Nephron progenitor cell (in vitro differentiated cells): ENCODE measurements at places on chromosomes 5 and 9.

DNA sequence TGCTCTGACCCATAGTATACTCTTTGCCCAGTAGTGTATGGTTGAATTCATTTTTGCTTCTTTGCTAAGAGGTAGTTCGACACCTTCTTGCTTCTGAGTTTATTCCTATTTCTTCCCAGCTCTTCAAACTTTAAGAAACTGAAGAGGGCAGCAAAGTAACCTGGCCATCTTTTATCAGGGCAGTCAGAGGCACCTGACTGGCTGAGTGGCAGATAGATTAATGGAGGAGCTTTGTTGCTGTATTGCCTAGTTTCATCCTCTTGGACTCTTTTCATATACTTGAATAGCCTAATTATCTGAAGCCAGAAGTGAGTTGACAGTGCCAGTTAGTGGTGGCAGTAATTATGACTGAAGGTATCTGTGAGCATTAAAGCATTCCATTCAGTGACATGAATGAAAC, 82.5 kb downstream of the UHRF2 start:
- no peak for DNase-seq

DNA sequence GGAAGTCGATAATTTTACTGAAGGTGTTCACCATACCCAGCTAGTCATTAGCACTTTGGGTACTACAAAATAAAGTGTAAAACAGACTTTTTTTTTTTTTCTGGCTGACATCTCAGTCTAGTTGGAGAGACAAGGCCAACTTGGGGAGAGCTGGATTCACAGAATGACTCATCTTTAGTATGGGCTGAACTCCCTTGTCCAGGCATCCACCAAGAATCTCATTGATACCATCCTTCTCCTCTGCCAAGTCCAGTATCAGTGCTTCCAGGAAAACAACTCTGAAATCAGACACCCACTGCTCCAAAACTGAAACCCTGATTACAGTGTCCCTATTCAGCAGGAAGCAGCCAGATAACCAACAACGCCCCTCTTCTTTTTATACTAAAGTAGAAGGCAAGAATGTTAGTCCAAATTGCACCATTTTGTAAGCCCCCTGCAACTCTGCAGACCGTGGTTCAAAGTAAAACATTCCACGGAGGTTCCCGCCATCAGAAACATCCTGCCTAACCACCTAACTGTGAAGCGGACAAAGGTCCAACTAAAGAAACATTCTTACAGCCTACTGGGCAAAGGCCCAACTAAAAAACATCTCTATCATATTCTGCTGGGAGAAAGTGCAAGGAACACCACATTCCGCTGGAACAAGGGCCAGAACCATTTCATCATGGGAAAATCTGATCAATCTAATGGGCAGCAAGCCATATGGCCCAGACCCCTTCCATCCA, 728.2 kb downstream of the BRINP1 start:
- no peak for DNase-seq

DNA sequence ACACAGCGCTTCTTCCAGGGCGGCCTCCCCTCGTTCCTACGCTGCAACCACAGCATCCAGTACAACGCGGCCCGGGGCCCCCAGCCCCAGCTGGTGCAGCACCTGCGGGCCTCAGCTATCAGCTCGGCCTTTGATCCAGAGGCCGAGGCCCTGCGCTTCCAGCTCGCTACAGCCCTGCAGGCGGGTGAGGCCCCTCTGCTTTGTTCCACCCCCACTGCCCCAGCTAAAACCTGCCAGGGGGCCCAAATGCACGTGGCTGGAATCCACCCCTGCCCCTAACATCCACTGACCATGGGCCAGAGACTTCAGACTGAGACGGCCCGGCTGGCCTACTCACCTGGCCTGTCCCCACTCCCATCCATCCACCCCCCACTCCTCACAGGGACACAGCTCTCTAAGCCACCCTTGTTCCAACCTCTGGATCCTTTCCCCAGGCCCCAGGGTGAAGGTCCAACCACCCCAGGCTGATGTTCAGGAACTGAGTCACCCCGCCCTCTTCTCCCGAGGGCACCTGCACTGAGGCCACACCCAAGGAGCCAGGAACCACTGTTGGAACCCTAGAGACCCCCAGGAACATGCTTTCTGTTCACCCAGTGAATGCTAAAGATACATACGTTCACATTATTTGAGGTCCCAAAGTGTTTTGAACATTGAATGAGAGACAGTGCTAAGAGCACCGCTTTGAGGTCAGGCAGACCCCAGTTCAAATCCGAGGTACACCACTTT, 18.9 kb upstream of the ASS1 start:
- DNase-seq: no peak

DNA sequence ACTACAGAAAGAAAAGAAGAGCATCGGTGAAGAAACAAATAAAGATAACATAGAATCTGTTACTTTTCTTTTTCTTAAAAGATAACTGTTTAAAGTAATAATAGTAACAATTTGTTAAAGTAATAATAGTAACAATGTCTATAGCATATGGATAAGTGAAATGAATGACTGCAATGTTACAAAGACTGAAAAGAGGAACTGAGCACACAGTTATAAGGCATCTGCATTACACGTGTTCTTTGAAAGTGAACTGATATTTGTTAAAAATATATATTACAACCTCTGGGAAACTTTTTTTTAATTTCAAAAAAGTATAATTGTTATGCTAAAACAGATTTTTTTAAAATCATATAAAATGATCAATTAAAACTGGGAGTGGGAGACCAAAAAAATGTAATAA, 88.4 kb upstream of the FST start:
- DNase-seq: no peak

DNA sequence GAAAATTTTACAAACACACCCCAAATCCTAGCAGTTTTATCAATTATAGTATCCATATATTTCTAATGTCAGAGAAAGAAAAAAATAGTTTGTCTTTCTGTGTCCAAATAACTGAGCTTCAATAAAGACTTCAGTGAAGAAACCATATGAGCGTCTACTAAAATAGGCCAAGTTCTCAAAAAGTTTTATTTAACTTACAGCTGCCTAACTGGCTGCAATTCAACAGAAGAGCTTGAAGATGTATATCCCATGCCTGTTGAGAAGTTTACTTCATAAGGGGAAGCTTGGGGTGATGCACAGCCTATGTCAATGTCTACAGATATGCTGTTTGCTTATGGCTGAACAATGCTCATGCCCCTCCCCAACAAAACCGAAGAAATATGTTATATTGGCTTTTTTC, 43.7 kb upstream of the ELOVL7 start:
- no peak for DNase-seq

DNA sequence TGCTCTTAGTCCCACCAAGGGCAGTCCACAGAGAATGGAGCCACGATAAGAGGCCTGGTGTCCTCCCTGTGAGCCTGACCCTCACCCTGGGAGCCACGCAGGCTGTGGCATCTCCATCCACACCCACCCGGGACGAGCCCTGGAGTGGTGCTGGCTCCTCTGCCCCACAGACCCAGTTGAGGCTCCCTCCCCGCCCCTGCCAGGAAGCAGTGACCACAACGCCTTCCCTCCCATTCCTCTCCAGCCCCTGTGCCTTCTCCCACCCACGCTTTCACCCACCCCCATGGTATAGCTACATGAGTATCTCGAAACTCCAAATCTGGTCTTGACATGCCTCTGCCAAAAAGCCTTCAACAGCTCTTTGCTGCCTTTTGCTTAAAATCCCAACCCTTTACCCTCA, 57.9 kb downstream of the SEMA4D start:
- DNase-seq: no peak

DNA sequence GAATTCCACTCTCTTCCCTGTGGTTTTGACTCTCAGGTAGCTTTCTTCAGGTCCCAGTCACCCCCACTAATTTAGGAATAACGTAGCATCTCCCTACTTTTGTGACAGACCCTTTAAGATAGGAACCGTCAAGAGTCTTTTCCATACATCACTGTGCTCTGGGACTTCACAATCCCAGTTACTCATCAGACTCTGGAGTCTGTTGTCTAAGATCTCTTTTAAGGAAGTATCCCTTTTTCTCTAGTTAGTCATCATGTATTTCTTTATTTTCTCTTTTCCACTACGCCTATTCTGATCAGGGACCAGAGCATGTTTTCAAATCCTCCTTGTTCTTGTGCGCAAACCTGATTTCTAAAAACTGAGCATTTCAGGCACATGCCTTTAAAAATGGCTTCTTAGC, 143.0 kb downstream of the GOLPH3 start:
- no peak for DNase-seq

- DNase-seq: no peak
These were observed 16.2 kb downstream of the PGGT1B start for GRCh38 chr5:115246361-115246991.

GRCh38 chr9:72955571-72955970, 2.7 kb upstream of the ALDH1A1 start:
- no peak for DNase-seq

- no peak for DNase-seq
These were observed 33.0 kb upstream of the C6 start for GRCh38 chr5:41246376-41246775.

- DNase-seq: no peak
These were observed 894.8 kb upstream of the CDH10 start for GRCh38 chr5:25539536-25539935.

DNA sequence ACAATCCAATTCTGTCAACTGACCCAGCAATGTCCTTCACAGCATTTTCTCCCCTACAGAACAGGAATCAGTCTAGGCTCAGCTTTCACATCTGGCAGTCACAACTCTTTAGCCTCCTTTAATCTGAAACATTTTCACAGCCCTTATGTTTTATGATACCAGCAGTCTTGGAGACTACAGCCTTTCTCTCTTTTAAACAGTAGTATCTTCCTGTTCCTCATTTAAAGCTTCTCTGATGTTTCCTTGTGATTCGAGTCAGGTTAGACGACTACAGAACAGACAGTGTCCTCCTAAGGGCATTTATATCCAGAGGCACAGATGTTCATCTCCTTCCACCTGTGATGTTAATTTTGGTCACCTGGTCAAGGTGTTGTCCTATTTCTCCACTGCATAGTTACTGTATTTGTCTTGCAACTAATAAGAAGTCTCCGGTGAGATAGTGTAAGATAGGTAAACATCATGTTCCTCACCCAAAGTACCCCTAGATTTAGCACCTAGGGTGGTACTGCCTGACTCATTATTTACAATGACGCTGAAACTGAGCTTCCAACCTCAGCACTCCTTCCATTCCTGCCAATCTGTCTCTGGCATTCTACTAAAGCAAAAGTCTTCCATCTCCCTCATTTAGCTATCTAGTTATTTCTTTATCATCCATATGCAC, 20.7 kb downstream of the TTC39B start:
- DNase-seq: no peak

DNA sequence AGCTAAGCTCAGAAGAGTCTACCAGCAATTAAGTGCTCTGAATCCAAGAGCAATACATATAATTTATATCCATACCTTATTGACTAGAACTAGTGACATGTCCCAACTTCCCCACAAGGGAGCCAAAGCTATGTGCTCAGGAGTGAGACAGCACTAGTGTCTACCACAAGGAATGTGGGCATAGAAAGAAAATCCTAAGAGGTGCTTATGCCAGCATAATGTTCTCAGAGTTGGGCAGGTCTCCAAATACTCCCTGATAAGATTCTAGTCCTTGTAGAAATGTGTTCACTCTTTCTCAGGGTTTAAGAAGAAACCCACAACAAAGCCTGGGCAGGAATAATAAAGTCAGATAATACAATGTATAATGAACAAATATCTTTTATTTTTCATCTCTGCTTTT, 275.1 kb downstream of the BRINP1 start:
- DNase-seq: no peak

DNA sequence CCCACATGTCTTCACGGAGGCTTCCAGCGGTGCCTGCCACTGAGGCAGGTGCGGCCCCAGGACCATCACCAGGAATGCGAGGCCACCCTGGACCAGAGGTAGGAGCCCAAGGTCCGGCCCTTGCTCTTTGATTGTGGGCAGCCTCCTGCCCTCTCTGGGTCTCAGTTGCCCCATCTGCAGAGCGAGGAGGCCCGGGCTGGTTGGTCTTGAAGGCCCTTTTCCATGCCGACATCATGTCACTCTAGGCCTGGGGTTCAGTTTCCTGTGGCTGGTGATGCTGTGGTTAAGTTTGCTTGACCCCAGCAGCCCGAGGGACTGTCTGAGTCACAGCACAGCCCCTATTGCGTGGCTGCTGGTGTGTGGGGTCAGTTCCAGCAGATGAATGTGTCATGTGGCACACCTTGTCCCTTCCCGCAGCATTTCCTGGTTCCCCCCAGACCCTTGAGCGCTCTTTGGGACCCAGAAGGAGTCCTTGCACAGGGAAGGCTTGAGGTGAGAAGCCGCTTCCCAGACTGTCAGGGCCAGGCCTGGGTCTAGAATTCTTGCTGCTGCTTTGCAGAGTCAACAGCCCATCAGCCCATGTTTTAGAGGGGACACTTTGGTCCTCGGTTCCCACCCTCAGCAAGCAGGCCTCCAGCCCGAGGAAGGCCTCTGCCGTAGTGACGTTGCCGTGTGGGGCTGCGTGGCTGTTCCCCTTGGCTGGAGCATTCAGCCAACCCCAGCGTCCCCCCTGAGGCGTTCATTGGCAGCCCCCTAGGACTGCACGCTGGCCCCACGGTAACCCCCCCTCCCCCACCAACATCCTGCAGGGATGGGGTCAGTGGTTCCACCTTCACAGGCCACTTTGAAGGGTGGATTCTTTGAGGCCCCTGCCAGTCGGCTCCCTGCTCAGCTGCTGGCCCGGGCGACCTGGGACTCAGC, 31.0 kb upstream of the HMCN2 start:
- DNase-seq: no peak

DNA sequence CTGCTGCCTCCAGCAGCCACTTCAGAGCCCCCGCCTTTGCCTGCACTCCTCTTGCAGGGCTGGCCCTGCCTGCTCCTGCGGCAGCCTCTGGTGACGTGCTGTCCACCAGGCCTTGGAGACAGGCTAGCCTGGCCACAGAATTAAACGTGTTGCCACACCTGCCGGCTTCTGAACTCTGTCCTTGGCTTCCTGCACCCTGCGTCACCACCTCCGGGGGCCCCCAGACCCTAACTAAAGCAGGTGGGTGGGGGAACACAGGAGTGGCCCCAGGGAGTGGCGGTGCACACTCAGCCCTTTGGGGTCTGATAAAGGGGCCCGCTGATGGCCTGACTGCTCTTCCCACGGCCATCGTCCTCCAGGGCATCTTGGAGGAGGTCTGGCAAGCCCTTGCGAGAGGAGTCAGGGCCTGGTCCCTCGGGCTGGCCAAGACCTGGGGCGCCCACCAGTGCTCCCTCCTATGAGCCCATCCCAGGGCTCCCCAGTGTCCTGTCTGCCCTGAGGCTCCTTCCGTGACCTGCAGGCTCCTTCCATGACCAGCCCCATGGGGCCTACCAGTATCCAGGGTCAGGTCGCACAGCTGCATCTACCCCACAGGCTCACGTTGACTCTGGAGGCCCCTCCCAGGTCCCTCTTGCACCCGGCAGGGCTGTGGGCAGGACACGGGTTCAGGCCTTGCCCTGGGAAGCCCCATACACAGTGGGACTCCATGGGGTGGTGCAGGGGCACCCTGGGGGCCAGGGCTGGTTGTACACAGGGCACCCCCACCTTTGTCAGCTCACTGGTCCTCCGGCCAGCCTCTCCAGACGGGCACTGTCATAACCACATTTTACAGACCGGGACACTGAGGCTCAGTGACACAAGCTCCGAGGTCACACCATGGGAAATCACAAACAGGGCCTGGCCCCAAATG, 1.0 kb upstream of the MAMDC4 start:
- no peak for DNase-seq
